ENCODE measurements at places on chromosomes 2 and 18.

DNA sequence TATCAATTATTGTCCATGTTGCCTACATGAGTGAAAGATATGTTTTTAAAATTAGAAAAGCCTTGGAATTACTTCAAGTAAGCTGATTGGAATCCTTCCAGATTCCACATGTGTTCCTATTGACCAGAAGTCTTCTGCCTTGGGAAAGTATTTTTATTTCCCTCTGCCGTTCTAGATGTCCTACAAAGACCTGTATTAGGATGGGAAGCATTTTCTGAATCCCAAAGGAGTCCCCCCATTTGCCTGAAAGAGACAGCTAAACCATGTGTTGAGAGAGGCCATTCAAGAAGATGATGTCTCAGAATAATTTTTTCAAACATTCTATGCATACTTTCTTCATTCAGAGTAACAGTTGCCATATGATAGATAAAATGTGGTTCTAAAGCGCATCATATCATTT lies 19.0 kb upstream of the MYO1B start:
- no peak for DNase-seq

- DNase-seq, result no peak
Observed at GRCh38 chr2:180787330-180787729, 193.1 kb upstream of the UBE2E3 start.

DNA sequence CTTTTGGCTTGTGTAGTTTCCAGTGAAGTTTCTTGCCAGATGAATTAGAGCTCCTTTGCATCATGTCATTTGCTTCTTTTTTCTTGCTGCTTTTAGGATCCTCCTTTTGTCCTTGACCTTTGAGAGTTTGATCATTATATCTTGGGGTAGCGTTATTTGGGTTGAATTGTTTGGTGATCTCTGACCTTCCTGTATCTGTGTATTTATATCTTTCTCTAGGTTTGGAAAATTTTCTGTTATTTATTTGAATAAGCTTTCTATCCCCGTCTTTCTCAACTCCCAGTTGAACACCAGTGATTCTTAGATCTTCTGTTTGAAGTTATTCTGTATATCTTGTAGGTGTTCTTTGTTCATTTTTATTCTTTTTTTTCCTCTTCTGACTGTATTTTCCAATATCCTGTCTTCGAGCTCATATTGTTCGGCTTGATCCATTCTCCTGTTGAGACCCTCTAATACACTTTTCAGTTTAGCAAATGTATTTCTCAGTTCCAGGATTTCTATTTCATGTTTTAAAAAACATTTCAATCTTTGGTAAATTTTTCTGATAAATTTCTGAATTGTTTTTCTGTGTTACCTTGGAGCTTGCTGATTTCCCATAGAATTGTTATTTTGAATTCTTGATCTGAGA lies 20.8 kb downstream of the GALNT1 start:
- DNase-seq, result no peak

DNA sequence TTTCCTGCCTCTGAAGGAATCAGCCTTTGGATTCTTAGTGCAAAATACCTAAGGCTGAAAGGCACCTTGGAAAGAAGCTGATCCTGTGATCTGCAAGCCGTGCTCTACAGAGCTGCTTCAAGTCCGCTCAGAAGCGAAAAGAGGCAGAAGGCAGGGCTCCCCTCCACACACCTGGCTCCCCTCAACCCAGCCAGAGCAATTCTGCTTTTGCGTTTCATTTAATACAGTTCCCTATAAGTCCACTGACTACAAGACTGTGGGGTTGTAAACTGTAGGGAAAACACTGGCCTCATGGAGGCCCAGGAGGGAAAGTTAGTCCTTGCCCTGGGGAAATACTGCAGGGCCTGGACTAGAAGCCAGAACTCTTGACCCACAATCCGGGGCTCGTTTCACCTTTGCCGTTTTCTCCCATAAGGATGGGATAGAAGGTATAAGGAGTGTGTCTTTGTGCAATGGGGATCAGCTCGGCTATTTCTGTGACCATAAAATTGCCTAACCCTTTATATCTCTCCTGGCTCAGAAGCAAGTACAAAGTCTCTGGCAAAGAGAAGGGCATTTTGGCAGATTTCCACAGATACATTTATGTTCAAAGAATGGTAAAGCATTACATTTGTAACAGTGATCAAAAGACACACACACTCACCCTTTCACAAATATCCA lies 95.8 kb upstream of the TEX51 start:
- DNase-seq, result no peak

GRCh38 chr2:28619213-28620196 lies 123.6 kb downstream of the PLB1 start:
- DNase-seq, result no peak

DNA sequence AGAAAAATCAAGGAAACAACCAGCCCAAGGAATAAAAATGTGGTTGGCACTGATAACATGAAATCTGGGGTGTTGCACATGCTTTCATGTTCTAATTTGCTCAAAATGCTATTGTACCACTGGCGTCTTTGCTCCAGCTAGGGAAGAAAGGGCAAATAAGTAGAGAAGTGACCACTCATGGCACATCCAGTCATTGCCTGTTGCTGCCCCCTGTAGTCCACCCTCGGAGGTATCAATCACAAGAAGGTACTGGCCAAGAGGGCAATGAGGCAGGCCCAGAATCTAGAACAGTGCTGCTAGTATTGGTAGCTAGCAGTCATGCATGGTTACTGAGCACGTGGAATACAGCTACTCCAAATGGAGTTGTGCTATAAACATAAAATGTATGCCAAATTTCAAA lies 213.4 kb downstream of the CDCA7 start:
- DNase-seq, result no peak

DNA sequence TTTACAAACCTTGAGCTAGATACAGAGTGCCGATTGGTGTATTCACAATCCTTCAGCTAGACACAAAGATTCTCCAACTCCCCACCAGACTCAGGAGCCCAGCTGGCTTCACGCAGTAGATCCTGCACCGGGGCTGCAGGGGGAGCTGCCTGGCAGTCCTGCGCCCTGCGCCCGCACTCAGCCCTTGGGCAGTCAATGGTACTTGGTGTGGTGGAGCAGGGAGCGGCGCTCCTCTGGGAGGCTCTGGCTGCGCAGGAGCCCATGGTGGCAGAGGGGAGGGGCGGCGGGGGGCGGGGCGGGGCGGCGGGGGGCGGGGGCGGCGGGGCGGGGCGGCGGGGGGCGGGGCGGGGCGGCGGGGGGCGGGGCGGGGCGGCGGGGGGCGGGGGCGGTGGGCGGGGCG lies 923.4 kb downstream of the SOCS6 start:
- no peak for DNase-seq

DNA sequence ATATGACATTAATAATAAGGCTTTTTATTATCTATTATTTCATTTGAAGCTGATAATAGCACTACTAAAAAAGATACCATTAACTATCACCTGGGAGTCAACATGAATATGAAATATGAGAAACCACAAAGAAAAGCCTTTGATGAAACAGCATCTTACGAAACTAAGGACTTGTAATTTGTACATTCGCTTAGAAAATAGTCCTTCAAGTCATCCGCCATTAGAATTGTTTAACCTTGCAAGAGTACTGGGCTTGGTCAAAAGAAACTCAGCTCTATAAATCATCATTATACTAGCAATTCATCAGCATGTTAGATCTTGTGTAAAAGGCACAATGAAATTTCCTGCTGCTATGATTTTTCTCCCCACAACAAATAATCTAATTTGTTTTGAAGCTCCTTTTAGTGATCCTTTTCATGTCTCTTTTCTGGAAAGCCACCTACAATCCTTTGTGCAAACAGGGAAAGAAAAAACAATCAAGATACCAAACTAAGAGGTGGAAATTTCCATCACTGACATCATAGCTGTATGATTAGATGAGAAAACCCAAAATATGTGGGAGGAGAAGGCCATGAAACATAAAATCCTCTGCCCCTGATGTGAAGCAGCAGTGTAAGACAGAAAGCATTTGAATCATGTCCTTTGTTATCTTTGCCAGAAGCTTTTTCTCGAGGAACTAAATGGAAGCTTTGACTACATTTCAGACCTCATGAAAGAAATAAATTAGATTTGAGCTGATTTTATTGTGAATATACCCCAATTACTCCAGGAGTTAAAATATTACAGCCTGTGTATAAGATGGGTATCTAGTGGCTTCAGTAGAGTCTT lies 31.2 kb downstream of the SCN9A start:
- DNase-seq, result no peak

GRCh38 chr2:26904839-26905238 lies 56.9 kb downstream of the DPYSL5 start:
- DNase-seq, result no peak

DNA sequence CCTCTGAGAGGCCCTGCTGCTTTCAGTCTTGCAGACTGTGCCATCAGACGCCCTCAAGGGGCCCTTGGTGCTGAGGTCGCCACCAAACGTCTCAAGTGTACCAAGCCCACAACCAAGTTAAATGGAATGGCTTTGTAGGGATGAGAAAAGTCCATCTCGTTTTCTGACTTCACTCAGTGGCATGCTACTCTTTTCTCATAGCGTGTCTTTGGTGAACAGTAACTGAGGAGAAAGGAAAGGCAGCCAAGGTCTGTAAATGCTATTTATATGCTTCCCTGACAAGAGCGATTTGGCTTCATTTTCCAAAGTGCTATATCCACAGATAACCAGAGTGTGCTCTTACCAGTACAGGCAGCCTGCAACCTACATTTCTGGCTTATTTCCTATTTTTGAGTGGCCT lies 123.0 kb downstream of the MTX2 start:
- no peak for DNase-seq

- no peak for DNase-seq
Observed at GRCh38 chr2:145185696-145186095, 665.8 kb upstream of the ZEB2 start.

DNA sequence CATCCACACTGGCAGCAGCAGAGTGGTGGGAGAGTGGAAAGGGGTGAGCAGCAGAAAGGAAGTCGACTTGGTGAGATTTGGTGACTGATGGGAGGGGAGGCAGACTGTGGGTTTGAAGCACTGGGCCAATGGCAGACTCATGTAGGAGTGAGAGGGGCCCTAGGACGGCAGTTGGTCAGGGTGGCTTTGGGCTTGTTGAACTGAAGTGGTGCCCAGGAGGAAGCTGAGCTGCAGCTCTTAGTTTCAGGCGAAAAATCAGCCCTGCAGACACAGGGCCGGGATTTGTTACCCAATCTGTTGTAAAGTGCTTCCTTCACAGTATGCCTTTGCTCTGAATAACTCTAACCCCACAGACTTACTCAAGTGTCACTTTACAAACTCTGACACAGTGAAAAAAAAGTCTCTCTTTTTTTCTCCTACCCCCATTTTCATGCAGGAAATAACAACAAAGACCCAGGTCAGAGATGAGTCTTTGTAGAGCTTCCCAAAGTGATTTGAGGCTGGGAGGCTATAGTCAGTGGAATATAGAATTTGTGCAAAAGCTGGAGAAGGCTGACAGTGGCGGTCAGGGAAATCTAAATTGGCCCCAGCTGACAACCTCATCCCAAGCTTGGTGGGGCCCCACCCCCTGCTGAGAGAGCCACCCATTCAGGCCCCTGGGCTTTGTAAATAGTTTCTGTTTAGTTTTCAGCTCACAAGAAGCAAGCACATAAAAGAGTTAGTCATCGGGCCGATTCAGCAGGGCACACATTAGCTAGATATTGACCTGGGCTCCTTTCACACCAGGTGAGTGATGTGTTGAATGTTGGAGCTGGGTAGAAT lies 226.9 kb downstream of the VAPA start:
- DNase-seq, result no peak

DNA sequence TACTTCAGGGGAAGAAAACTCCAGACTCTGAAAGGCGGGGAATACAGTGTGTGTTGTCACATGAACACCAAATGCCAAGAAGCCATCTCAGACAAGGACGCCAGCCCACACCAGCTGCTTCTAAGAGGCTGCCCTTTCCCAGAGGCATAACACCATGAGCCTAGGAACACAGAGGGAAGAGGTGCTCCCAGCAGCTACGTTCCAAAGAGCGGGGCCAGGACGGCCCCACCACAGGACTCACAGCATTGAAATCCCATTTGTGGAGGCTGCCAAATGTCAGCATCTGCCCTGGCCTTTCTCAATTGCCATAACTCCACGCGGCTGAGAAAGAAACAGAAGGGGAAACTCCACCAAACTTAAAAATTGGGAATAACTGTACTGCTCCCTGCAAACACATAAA lies 20.1 kb upstream of the ID2 start:
- no peak for DNase-seq

All from stimulated activated CD4-positive, alpha-beta T cell treated with anti-CD3 and anti-CD28 coated beads, Interleukin-12 subunit alpha, Interleukin-12 subunit beta, amount 100 ng/mL, for 4 hours (primary cell).